ENCODE measurements at places on chromosomes 11 and 22.

GRCh38 chr11:5257296-5257695, 2.7 kb upstream of the HBG2 start:
- no peak for DNase-seq

GRCh38 chr22:24592058-24592850, 619 bp downstream of the LRRC75B start:
- DNase-seq = no peak

GRCh38 chr11:33616552-33616951, 84.1 kb downstream of the C11orf91 start:
- DNase-seq = no peak

- DNase-seq = peak; percentile 32
These were observed 39.6 kb downstream of the BCR start for GRCh38 chr22:23219822-23220484.

- no peak for DNase-seq
These were observed 29.6 kb downstream of the RTN4R start for GRCh38 chr22:20238536-20238900.

- no peak for DNase-seq
These were observed 222.5 kb downstream of the MN1 start for GRCh38 chr22:27578937-27579617.

DNA sequence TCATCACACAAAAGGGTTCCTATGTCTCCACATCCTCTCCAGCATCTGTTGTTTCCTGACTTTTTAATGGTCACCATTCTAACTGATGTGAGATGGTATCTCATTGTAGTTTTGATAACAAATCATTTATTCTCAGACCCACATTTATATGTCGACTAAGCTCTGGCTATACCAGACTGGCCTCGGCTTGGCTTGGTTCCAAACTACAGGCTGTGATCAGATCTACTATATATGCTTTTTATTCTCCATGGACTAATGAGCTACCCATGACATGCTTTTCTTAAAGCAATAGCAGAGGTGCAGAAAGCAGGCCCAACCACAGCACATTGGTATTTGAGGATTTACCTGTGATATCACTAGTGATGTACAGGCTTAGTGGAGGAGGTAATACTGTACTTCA, 139.8 kb upstream of the PGR start:
- DNase-seq = no peak

DNA sequence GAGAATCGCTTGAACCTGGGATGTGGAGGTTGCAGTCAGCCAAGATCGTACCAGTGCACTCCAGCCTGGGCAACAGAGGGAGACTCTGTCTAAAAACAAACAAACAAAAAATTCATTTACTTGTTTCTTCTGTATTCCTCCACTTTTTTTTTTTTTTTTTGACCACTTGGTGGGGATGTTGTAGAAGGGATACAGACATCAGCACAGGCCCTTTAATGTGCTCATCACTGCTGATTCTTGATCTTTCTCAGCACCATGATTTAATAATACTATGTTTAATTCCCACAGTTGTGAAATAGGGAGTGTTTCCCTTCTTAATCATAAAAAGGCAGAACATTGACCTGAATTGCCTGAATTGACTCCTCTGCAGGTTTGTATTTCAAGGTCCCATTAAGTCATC, 4.5 kb downstream of the TTC9C start:
- no peak for DNase-seq

DNA sequence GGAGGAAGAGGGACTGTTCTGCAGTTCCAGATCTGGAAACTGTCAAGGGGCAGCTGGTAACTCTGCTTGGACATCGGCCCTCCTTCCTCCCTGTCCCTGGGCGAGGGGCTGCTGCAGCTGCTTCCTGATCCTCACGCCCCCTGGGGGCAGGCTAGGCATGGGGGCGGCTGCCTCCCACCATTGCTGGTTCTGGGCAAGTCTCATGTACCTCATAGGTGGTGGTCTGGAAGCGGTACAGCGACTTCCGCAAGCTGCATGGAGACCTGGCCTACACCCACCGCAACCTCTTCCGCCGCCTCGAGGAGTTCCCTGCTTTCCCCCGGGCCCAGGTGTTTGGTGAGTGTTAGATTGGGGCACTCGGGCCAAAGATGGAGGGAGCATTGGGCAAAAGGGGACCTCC, 5.0 kb downstream of the SNX15 start:
- no peak for DNase-seq

DNA sequence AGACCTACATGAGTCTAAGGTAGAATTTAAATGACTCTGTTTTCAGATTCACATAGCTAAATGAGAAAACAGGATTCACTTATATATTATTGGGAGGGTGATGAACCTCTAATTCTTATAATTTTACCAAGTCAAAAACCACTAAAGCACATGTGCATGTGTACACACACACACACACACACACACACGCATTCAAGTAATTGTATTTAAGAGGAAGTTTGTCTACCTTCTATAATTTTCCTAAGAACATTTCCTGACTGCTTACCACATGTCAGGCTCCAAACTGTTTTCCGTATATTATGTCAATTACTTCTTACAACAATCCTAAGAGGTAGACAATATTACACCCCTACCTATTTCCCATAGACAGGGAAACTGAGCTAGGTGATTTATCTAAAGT, 6.7 kb downstream of the RNF141 start:
- no peak for DNase-seq

- DNase-seq = no peak
These were observed 59.2 kb downstream of the PDE3B start for GRCh38 chr11:14702760-14703159.

DNA sequence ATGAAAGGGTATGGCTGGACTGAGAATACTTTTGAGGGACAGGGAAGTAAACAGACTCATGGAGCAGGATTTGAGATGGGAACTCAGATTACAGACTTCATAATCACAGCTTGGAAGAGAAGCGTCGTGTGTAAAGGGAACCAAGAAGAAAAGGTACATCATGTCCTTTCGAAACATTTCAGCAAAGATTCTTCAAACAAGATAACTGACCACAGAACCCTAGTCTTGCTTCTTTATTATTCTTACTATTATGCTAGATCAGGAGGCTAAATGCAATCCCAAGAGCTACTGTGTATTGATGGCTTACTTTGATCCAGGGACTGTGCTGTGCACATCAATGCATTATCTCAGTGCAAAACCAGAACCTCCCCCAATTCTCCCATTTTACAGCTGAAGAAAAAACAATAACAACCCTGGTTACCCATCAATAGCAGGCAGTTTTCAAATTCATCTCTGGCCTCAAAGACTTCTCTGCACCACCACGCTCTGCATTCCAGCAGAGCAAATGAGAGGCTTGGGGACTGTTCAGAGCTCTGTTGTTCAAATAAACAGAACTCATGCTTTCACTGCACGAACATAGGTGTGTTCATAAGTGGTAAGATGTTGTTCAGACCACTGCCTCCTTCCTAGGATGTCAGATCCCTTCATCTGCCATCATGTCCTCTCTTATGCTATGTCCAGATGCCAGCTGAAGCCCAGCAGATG, 104.8 kb upstream of the NAV2 start:
- no peak for DNase-seq

DNA sequence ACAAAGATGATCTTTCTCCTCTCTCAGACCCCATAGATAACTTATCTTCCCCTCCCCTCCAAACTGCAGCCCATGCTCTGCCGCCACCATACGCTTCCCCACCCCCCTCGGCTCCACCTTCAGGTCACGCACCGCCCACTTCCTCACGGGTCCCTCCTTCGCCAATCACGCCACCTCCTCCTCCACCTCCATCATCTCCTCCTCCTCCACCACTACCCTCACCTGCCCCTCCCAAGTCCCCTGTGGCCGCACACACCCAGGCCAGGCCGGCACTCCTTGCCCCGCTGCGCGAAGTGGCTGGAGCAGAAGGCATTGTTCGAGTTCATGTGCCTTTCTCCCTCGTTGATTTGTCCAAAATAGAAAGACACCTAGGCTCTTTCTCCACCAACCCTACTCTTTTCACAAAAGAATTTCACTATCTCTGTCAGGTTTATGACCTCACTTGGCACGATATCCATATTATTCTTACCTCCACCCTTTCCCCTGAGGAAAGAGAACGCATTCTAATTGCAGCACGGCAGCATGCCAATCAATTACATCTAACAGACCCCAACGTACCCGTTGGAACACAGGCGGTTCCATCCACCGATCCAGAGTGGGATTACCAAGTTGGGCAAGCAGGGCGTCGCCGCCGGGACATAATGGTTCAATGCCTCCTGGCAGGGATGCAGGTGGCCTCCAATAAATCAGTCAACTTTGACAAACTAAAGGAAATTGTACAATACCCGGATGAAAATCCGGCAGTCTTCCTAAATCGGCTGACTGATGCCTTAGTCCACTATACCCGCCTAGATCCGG, 12.3 kb upstream of the OR56A3 start:
- DNase-seq = no peak

GRCh38 chr11:7638710-7639642, 34.3 kb downstream of the CYB5R2 start:
- no peak for DNase-seq

- no peak for DNase-seq
These were observed 9.5 kb downstream of the EMID1 start for GRCh38 chr22:29215012-29215860.

GRCh38 chr11:65505466-65506289, 6.8 kb downstream of the MALAT1 start:
- no peak for DNase-seq

DNA sequence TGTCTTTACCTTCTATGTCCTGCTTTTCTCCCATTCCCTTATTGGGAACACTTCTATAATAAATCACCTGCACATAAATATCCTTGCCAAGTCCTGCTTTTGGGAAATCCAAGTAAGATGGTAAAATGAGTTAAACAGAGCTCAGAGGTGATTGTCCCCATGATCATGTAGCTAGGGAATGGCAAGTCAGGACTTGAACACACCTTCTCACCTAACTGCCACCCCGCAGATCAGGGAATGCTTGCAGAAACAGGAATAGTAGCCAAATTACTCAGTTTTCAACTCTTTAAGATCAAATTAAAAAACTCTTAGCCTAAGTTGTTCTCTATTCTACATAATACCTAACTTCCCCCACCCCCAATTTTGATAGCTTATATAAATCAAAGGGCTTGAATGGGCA, 16.0 kb downstream of the OOSP3 start:
- DNase-seq = no peak

GRCh38 chr11:2189938-2190656, 18.5 kb upstream of the TH start:
- no peak for DNase-seq

DNA sequence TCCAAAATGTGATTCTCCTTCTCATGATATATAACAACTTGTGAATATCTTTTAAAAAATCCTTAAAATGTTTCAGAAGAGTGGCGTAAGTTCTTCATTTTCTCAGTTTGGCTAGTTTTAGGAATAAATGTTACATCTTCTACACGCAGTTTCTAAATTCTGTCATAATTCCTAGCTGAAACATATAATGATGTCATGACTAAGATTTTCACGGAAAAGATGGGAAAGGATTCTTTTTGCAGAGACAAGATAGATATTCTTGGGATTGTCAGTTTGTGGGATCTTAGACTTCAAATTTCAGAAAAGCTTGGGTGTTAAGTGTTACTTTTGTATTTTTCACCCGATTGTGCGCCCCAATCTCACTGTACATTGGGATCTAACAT, 1.7 kb downstream of the EED start:
- no peak for DNase-seq

DNA sequence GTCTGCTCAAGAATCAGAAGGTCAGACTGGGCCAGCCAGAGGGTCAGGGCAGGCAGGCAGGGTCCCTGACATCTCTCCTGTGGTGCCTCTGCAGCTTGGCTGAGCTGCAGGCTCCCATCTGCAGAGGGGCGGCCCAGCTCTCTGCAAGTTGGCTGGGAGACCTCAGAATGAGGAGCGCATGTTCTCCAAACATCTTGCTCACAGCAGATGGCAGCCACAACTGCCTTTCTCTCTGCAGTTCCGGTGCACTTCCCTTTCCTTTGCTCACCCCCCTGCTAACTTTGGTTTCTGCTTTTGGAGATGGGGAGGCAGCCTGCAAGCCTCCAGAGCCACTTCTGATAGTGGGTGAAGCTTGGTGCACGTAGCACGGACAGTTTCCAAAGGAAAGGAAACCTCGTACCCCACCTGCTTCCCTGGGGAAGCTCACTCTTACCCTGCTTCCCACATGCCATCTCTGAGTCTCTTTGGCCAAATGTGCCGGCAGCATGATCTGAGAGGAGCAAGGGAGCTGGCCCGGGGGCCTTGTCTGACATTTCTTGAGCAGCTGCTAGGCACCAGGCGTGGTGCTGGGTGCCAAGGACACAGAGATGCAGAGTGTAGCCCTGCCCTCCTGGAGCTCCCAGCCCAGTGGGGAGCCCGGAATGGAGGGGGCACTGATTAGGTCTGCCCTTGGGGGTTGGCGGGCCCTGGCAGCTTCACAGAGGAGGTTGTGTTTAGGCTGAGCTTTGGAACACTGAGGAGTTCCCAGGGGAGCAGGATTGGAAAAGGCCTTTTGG, 18.2 kb downstream of the DAGLA start:
- no peak for DNase-seq

DNA sequence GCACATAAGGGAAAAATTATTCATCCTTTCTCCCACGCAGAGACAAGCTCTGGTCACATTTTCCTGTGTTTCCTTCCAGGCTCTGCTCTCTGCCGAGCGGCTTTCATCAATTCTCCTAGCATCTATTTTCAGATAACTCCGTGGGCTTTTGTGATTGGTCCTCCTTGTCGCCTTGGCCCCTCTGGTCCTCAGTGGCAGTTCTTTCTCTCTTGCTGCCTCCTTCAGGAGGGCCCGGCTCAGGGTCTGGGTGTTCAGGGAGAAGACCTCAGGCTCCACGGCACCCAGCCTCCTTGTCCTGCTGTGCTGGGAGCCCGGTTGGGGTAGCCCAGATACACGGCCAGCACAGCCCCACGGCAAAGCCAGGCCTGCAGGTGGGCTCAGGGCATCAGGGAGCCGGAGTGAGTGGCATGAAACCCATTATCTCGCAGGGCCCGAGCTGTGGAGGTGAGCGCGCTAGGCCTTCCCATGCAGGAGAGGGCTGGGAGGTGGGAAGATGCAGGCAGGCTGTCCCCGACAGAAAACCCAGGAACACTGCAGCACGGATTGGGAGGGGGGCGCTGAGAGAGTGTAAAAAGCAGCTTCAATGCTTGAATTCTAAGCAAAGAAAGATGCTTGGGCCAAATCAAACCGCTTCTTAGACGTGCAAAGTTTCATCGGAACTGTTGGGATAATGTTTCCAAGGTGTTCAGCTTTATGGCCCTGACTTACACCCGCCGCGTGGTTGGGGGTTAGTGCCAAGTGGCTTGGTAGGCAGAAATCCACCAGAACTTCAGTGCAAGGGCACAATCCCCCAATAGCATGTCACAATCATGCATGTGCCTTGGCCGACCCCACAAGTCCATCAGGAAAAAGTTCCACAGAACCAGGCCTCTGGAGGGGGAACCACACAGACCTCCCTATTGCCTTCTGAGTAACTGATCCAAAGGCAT, 81.9 kb upstream of the WNT7B start:
- no peak for DNase-seq

GRCh38 chr11:61928606-61929005, 11.2 kb upstream of the RAB3IL1 start:
- DNase-seq = no peak

Measured in NCI-H187 (cell line).